ENCODE measurements at places on chromosomes 16 and 17.

- DNase-seq = no peak
Measured at GRCh38 chr16:50458667-50459495, 89.3 kb upstream of the NKD1 start.

DNA sequence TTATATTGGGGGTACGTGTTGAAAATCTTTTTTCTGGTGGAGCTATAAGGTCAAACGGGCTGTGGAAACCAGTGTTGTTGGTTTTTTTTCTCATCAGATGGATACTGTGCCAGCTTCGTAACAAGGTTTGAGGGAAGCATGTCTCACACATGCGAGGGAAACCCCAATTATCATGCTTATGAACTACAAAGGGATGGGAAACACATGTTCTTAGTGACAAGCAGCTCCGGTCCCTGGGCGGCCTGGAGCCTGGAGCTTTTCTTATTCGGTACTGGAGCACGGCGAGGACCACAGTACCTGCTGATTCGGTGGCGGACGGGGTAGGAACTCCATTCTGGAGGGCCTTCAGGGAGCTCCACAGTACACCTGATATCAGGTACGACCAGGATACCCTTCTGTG lies 12.5 kb downstream of the SLC43A2 start:
- DNase-seq = no peak

DNA sequence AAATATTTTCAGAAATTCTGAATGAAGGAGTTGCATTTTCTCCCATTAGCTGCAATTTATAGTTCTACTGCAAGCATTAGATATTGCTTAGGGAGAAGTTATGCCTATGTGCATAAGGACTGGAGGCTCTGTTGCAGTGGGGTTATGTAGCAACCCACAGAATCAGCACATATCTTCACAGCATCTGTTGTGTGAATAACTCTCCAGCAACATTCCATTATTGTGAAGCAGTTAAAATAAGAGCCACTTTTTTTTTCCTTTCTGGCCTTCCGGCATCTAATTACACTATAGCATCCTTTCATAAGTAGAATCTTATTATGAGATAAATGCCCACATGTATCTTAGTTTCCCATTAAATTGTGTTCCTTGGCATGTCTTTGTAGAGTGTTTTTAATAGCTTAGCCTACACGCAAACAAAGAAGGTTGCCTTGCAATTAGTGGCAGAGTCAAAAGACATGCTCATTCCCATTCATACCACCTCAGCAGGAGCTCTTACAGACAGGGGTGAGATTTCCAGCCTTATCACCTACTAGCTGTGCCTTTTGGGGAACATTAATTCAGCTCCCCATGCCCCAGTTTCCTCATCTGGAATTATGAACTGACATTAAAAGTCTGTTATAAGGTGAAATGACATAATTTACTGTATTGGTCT lies 596.0 kb upstream of the GOT2 start:
- no peak for DNase-seq

GRCh38 chr16:1197237-1197866 lies 27.7 kb downstream of the TPSG1 start:
- DNase-seq = no peak

- peak; percentile 21 for DNase-seq
Measured at GRCh38 chr17:30332057-30332542, 1.8 kb downstream of the TMIGD1 start.

DNA sequence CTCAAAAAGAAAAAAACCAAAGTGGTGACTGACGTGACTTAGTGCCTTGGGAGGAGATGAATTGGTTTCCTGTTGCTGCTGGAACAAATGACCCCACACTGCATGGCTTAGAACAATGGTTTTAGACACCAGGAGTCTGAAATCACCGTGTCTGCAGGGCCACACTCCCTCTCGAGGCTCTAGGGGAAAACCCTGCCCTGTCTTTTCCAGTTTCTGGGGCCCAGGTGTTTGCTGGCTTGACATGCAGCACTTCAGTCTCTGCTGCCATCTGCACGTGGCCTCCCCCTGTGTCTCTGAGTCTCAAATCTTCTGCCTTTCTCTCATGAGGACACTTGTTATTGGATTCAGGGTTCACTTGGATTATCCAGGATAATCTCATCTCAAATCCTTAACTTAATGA lies 323.8 kb upstream of the TNRC6C start:
- no peak for DNase-seq

- no peak for DNase-seq
Measured at GRCh38 chr17:335691-336090, 16.9 kb downstream of the RPH3AL start.

DNA sequence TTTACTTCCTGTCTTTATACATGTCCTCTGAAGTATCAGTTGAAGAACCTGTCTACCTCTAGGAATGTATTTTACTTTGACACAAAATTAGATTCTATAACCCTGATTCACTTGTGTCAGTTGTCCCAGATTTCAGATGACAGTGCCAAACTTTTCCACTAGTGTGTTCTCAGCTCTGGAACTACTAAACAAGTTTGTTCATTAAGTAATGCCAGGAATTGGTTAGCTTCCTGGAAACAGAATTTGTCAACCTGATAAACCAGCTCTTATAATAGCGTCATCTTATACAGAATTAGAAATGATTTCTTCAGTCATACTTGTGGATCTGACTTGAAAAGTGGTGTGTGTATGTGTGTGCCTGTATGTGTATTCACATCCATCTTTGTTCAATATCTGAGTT lies 7.4 kb downstream of the MAP3K3 start:
- DNase-seq = peak; percentile 32

- DNase-seq = no peak
Measured at GRCh38 chr16:69600202-69600601, 34.4 kb downstream of the NFAT5 start.

DNA sequence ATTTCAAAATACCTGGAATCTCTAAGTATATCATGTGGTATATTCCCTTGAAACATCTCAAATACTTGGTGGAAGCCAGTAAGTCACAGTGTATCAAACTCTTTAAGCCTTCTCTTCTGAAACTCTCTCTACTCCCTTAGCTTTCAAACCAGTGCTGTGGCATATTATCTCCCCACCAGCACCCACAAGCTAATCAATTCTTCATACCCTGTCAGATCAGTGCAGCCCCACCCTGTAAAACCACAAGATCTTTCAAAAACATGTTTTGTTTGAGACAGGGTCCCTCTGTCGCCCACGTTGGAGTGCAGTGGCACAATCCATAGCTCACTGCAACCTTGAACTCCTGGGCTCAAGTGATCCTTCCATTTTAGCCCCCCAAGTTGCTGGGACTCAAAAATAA lies 91.6 kb upstream of the C17orf78 start:
- DNase-seq = no peak

DNA sequence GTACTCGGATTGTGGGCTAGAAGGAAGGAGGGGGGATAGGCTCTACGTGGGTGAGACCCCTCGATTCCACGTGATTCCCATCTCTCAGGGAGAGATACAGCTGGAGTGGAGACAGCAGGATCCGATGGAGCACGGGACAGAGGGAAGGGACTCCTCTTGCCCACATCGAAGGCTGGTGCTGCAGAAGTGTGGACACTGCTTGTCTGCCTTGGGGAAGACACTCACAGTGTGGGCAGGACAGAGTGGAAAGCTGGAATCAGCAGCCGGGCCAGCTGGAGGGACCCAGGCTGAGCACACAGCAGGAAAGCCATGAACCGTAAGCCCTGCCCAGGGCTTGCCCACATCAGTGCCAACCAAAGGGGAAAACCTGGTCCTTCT lies 42.1 kb upstream of the RPH3AL start:
- no peak for DNase-seq

DNA sequence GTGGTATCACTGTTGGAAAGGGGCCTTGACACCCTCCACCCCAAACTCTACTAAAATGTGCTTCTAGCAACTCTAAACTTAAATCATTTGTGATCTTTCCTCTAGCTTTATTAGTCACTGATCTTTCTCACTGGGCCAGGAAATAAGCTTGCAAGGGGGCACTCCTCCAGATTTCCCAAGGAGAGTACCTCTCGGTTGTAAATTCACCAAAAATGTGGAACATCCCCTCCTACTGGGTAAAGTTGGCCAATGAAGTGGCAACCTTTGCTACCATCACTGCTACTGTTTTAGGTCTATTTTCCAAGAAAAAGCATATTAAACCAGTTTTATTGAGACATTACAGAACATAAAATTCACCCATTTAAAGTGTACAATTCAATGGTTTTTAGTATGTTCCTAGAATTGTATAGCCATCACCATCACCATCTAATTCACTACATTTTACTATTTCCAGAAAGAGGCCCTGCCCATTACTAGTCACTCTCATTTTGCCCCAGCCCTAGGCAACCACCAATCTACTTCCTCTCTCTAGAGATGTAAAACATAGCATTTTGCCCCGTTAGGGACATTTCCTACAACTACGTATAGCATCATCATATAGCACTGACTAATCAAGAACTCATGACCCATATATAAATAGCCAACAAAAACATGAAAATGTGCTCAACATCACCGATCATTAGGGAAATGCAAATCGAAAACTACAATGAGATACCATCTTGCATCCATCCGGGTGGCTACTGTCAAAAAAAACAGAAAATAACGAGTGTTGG lies 44.6 kb upstream of the ADCY9 start:
- peak; percentile 60 for DNase-seq

GRCh38 chr17:17349724-17350106 lies 46.5 kb downstream of the NT5M start:
- no peak for DNase-seq

DNA sequence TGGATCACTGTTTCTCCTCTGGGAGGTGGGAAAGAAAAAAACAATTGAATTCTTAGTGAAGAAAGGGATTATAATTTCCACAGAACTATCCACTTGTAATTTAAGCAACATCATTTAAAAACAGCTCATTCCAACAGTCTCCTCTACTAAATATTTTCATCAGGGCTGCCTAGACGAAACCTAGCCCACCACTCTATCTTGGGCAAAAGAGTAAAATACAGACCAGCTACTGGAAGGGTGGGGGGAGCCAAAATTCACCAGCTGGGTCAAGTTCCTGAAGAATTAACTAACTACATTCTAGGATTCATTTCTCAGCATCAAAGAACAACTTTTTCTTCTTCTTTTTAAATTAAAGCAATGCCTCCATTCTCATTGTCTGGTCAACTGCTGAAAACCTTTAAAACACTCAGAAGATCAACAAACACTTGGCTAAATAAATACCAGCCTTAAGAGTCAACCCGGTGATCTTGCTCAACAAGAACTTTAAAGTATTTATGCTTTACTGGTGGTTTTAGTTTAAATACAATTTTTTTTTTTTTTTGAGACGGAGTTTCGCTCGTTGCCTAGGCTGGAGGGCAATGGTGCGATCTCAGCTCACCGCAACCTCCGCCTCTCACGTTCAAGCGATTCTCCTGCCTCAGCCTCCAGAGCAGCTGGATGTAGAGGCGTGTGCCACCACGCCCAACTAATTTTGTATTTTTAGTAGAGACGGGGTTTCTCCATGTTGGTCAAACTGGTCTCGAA lies 25.2 kb downstream of the KANSL1 start:
- peak; percentile 36 for DNase-seq

DNA sequence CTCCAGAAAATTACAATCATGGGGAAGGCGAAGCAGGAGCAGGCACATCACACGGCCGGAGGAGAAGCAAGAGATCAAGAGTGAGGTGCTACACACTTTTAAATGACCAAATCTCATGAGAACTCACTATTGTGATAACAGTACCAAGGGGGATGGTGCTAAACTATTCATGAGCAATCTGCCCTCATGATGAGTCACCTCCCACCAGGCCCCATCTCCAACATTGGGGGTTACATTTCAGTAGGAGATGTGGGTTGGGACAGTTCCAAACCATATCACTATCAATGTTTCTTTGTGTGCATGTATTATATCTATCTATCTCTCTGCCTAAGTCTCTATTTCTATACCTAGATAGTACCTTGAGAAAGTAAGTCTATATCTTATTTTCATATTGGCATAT lies 724.8 kb downstream of the CDH11 start:
- no peak for DNase-seq

DNA sequence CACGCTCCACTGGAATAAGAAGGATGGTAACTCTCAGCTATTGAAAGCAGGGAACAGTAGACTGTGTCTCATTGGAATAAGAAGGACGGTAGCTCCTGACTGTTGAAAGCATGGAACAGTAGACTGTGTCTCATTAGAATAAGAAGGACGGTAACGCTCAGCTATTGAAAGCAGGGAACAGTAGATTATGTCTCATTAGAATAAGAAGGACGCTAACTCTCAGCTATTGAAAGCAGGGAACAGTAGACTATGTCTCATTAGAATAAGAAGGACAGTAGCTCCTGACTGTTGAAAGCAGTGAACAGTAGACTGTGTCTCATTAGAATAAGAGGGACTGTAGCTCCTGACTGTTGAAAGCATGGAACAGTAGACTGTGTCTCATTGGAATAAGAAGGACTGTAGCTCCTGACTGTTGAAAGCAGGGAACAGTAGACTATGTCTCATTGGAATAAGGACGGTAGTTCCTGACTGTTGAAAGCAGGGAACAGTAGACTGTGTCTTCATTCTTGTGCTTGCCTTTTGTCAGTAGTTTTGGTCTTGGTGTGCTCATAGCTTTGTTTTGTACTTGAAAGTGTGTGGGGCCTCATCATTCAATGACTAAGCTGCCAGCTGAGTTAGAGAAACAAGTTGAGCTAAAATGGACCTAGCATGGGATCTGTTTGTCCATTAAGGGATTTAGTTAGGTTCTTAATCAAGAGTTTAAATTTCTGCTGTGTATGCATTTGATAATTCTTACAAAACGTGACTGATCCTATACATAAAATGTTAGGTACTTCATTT lies 58.5 kb downstream of the BANP start:
- DNase-seq = no peak

GRCh38 chr17:28750178-28751047 lies 6.6 kb downstream of the TRAF4 start:
- peak; percentile 95 for DNase-seq

DNA sequence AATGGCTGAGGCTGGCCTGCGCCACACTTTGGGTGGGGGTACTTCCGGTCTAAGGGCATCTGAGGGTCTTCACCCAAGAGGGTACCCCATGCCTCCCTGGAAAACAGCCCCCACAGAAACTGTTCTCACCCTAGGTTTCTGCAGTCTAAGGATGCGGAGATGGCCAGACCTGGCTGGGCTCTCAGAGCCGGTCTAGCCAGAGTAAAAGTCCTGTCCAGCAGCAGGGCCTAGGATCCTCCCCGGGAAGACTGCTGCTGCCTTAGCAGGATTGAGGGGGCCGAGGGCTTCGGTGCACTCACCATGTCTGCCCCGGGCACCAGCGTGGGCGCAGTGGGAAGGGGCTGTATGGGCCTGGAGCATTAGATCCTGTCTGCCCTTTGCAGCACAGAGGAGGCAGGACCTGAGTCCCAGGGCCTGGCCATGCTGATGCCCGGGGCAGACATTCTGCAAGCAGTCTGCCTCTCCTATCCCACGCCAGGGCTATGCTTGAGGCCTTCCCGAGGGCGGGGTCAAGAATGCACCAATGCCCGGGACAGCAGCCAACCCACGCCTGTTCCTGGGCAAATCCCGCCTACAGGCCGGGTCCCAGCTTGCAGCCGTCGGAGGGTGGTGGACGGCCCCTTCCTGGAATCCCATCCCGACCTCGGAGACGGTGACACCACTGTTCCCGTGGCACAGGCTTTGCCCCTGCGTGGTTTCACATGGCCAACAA lies 54.7 kb downstream of the CBFA2T3 start:
- peak; percentile 66 for DNase-seq

Data from fibroblast of pulmonary artery (primary cell).